Breast epithelium (tissue), 4 donors: ENCODE measurements at places on chromosomes 1 and 21. TPM values are rescaled to one million over a fixed set of nuclear protein-coding genes. Genes with fewer than 3 reads are reported as not detected.

The CLEC20A gene
- not detected for total RNA-seq

The RAB7B gene
- 2.9 TPM for total RNA-seq

The HAO2 gene
- total RNA-seq: not detected

The CD1E gene
- total RNA-seq: 1.2 TPM

The DNASE2B gene
- 7.2 TPM for total RNA-seq

The CYP4A22 gene
- total RNA-seq: 0.44 TPM

The ANXA9 gene
- total RNA-seq: 13.0 TPM

The GBP2 gene
- total RNA-seq: 219 TPM

The ADAMTS4 gene
- 4.8 TPM for total RNA-seq

The SPRR2A gene
- total RNA-seq: not detected

The TACSTD2 gene
- total RNA-seq: 1.1 TPM

The RUNX1 gene
- 165 TPM for total RNA-seq
